ENCODE measurements at places on chromosomes 1 and 21. TPM values are rescaled to one million over a fixed set of nuclear protein-coding genes. Genes with fewer than 3 reads are reported as not detected.

DNA sequence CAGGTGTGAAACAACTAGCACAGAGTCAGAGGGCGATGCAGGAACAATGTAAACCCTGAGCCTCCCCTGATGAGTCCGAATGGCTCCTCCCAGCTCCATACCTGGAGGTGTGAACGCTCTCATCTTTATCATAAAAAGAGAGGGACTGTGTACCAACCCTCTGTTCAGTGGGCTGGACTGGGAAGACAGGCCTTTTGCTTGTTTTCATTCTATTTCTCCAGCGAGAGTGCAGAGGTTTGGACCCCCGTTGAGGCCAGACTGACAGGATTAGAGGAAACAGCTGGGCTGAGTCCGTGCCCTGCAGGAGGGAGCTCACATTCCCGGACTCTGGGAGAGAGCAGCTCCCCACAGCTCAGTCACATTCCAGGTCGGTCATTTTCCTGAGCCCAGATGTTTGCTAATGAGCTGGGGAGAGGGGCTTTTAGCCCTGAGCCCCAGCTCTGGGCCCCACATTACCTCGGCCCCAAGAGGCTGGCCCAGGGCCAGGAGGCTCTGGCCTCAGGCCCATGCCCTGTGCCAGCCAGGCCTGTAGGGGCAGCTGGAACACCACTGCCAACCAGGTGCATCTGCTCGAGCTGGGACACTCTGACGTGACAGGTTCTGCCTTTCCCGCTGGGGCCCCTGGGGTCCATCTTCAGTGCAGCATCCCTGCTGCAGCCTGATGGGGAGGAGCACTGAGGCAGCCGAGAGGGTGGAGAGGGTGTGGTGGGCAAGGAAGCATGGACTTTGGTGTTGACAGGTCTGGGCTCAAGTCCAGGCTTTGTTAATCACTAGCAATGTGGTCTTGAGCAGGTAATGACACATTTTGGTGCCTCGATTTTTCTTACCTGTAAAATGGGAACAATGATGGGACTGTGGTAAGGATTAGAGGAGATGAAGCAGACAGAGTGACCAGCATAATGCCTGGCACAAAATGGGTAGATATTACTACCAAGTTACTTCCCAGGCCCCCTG lies 3.5 kb upstream of the NBL1 start:
- DNase-seq: no peak

GRCh38 chr1:193437785-193438184 lies 251.4 kb upstream of the B3GALT2 start:
- DNase-seq: no peak

DNA sequence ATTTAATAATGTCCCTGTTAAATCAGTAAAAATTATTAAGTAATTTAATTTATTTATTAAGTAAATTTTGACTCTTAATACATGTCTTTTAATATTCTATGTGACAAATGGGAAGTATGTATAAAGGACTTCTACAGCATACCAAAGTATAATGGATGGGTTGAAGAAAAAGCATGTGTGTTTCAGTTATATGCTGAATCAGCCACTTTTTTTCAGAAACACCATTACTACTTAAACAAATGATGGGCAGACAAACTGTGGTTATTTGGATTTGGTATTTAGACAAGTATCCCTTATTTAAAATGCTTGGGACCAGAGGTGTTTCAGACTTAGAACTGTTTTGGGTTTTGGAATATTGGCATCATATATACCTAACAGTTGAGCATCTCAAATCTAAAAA lies 176.3 kb upstream of the DMRTA2 start:
- DNase-seq: no peak

DNA sequence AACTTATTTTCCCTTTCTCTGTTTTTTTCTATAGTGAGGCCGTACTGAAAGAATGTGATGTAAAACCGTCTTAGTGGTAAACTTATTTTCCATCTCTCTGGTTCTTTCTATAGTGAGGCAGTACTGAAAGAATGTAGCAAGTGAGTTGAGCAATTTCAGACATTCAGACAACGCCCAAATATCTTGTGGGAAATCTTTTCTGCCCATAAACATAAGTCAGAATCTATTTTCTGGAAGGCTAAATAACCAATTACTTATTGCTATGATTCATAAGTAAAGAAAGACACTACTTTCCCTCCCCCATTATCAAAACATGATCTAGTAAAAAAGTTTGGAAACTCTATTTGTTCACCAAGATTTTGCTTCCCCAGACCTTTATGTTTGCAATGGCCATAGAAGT lies 18.8 kb upstream of the SCCPDH start:
- DNase-seq: no peak

GRCh38 chr1:159187647-159188374 lies 16.4 kb downstream of the CADM3 start:
- no peak for DNase-seq

- no peak for DNase-seq
Observed at GRCh38 chr1:47385020-47385419, 31.1 kb upstream of the FOXE3 start.

Gene BRDT
- polyA plus RNA-seq: not detected

Gene CD244
- polyA plus RNA-seq: 0.16 TPM

Gene SEC16B
- 6.3 TPM for polyA plus RNA-seq

Gene LHX8
- polyA plus RNA-seq: not detected
